Stimulated activated CD4-positive, alpha-beta T cell treated with anti-CD3 and anti-CD28 coated beads, Interleukin-2, amount 100 ng/mL, for 4 hours (primary cell): ENCODE measurements at places on chromosomes 5 and 9.

DNA sequence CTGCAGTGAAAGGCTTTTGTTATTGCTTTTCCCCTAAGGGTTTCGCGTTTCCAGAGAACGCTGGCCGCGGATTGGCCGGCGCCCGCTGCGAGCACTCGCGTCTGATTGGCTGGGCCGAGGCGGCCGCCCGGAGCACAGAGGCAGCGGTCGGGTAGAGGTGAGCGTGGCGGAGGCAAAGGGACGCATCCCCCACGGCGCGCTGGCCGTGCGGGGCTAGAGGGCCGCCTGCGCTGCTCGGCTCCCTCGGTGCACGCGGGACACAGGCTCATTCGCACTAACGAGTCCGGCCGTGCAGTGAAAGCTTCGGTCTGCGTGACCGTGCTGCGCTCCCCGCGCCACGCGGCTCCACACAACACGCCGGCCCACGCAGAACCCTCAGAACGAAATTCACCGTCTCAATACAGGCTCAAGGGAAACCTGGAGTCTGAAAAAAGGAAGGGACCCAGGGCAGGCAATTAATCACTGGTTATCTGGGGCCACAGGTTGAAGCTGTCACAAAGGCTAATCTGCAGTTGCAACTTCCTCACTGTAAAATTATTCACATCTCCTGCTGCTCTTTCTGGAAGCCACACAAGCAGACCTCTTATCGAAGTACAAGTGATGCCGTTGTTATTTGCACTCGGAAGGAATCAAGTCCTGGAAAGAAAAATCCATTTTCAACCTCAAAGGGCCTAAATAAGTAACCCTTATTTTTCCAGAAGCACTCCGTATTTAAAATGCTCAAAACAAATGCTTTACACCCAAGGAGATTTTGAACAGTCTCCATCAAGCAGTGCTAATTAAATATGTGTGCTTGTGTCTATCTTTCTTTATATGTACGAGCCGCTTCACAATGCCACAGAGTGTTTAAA is 94.6 kb downstream of the ZNF608 start:
- DNase-seq = no peak

DNA sequence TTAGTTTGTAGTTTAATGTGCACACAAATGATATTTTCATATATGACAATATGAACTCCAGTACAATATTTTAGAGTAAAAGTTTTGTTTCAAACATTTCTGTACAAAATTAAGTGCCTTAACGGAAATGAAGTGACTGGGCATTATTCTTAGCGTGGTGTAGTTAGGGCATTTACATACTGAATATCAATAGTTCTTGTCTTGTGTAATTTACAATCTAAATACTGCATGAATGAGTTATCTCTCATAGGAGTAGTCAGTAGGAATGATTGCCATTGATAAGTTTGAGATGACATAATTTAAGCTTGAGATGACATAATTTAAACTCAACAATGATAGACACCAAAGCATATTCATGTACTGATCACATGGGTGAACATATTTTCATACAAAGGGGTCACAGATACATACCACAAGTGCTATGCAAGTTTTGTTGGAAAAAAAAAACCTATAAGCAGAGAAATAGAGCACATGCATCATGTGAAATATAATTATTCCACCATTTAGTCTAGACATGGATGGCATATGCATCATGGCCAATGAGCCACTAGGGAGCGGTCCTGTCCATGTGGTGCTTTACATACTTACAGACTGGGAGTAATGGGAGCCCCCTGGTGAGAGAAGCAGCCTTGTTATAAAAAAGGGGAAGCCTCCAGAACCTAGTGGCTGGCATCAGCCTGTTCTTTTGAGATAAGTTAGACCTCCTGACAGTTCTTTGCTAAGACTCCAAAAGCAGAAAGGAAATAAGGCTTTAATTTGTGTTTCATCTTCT is 1523.9 kb downstream of the MAT2B start:
- DNase-seq = no peak

GRCh38 chr9:136052991-136053756 is 41.9 kb downstream of the NACC2 start:
- DNase-seq = no peak

DNA sequence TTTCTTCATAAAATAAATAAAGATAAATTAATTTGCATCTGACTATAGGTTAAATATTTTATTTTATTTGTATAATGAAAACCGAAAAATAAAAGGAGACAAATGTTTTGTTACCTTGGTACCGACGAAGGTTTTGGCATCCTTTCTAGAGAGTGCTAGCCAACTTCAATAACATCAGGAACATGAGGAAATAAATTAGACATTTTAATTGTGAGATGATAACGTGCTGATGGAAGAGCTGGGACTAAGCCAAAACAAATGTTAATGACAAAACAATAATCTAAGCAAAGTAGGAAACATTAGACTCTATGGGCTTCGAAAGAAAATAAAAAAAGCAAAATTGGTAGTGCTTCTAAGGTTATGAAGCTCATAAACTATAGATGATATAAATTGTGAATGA is 201.0 kb downstream of the IRX2 start:
- DNase-seq = no peak
